ENCODE measurements at places on chromosomes 6 and 20.

GRCh38 chr6:114747995-114748625 lies 405.3 kb upstream of the HS3ST5 start:
- no peak for DNase-seq

DNA sequence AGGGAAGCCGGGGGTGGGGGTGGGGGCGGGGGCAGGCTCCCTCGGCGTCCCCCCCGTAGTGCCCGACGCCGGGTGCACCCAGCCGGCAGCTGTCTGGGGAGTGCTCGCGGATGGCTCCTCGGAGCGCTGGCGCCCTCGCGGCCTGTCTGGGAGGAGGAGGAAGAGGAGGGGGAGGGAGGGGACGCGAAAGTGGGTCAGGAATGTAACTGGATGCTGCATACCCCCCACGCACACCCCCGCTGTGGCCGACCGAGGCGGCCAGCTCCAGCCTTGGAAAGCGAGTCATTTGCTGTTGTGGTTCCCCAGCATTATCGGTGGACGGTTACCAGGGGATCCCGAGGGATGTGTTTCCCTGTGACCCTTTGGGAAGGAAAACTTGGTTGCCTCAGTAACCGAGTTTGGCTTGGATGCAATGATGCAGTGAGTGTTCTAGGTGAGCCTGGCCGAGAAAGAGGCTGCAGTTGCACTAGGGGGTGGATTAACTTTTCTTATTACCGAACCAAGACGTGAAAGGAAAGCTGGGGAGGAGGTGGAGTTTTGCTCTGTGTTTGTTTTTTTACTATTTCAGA lies 55.2 kb upstream of the RREB1 start:
- peak; percentile 19 for DNase-seq

- no peak for DNase-seq
Measured at GRCh38 chr6:6610031-6610591, 21.6 kb downstream of the LY86 start.

DNA sequence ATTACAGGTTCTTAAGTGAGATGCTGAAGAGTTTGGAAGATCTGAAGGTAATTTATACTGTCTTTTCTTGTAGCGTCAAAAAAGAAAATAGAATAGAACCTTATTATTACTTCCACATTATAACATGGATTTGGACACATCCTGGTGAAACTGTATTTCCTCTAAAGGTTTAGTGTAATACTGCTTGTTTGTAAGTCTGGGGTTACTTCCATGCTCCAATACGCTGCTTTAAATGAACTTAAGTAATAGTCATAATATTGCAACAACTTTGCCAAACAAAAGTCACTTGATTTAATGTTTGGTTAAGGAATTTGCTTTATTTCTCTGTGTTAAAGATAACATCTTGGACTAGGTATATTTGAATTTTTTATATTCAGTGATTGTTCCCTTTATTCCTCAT lies 11.5 kb upstream of the SNRNP48 start:
- DNase-seq: no peak

GRCh38 chr20:4183361-4183760 lies 168.0 kb upstream of the RNF24 start:
- no peak for DNase-seq

GRCh38 chr20:9160757-9161156 lies 91.9 kb downstream of the PLCB4 start:
- DNase-seq: no peak

- no peak for DNase-seq
Measured at GRCh38 chr6:116866281-116866871, 10.7 kb upstream of the RFX6 start.

DNA sequence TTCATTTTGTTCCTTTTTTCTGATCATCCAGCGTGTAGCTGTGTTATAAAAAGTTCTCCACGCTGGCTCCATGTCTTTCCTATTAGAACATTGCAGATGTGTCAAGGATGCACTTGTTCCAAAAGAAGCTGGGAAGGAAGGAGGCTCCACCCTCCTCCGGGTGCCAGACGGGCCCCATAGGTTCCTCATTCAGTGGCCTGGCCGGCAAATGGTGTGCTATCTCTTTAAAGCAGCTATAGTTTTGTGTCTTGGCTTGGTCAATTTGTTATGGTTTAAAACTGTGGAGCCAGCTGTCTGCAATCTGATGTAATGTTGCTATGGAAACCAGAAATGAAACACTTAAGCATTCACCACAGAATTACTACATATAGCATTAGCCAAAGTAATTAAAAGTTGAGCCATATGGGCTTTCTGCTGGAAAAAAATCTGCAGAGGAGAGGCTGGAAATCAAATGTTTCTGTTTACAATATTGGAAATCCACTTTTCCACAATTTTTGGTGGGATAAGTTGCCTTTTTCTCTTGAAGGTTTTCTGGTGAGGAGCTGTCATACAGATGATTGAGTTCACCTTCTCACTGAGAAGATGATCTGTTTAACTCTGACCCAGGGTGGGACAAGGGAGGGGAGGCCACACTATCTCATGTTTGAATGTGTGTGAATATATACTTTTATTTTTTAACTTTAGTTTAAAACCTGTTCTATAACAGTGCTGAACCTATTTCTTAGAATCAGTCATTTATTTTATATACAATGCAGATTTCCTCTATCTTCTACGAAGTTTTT lies 167.4 kb downstream of the SASH1 start:
- peak; percentile 96 for DNase-seq

GRCh38 chr20:62401331-62401779 lies 5.7 kb downstream of the CABLES2 start:
- DNase-seq: no peak

GRCh38 chr6:159416891-159417560 lies 247.8 kb downstream of the FNDC1 start:
- DNase-seq: no peak

- DNase-seq: no peak
Measured at GRCh38 chr20:9460518-9460917, 53.9 kb upstream of the LAMP5 start.

- no peak for DNase-seq
Measured at GRCh38 chr20:32920530-32921298, 62.0 kb downstream of the EFCAB8 start.

DNA sequence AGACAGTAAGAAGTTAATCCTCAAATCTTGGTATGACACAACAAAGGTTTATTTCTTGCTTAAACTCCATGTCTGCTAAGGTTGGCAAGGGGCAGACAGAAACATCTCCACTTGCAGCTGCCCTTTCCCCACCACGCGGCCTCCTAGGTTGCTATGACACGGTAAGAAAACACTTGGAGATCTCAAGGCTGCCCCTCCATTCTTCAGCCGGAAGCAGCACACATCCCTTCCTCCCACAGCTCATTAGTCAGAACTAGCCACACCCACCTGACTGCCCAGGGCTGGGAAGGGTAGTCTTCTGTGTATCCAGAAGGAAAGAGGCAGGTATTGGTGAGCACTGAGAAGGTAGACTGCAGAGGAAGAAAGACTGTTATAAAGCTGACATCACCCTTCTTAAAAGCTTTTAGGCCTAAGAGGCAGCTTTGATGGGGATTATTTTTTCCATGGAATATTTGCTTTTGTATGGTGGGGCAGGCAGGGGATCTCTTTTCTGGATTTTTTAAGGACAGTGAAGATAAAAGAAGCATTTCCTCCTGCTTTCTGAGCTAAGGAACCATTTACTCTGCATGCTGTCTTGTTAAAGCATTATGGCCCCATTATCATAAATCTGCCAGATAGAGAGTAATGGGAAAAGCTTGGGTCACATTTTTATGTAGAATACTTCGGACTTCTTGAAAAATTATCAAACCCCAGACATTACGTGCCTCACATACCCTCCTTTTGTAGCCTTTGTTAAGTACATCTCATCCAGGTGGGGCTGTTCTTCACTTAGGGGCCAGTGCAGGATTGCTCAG lies 41.6 kb downstream of the MRAP2 start:
- no peak for DNase-seq

DNA sequence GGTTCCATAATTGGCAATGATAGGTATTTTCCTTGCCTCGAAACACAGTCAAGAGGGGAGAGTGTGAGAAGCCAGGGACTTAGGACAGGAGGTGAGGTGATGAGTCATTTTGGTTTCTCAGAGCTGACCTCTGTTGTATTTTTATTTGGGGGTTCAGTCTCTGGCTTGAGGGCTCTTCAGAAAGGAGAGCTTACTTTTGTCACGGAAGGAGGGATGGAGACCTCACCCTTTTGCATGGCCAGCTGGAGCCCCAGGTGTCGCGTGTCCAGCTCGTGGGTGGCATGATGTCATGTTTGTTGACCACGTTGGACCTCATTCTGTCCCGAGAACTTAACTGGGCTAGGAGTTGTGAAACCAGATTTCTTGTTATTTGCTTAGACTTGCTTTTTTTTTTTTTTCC lies 293.9 kb downstream of the QKI start:
- DNase-seq: no peak

GRCh38 chr6:69294407-69294806 lies 502.4 kb downstream of the LMBRD1 start:
- no peak for DNase-seq
